ENCODE measurements at places on chromosomes 5 and 9.
A peak's percentile ranks its signal among the peaks of the same experiment; 100 is the strongest.

- DNase-seq: no peak
Measured at GRCh38 chr5:56167519-56167918, 65.6 kb downstream of the ANKRD55 start.

GRCh38 chr9:100281676-100282387, 70.9 kb downstream of the TEX10 start:
- no peak for DNase-seq

DNA sequence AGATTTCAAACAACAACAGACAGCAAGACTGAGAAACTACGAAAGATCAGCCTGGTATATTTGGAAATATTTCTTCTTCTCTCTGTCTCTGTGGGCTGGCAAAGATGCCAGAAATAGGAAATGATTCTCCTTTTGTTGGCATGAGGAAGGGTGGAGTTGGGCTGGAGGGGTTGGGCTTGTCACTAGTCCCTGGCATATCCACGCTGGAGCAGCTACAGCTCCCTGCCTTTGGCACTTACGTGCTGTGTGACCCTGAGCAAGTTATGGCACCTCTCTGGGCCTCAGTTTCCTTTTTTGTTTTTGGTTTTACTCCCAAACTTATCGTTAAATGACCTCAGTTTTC, 354 bp upstream of the KCNMB1 start:
- DNase-seq: no peak

DNA sequence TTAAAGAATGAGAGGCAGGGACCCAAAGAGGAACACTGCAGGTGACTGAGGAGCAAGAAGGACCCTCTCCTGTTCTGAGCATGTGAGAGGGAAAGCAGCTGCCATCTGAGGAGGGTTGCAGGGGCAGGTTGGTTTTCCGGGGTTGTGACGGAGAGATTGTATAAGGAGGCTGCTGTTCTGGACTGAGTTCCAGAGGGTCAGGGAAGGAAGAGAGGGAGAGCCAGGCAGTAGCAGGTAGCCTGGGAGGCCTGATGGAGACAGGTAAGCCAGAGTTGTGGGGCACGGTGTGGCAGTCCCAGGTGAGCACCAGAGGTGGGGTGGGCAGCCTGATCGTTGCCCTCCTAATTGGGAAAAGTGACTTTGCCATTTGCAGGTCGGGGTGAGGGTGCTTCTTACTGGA, 9.8 kb downstream of the CCT5 start:
- no peak for DNase-seq

GRCh38 chr5:151094030-151094851, 13.4 kb upstream of the TNIP1 start:
- peak; percentile 41 for DNase-seq

DNA sequence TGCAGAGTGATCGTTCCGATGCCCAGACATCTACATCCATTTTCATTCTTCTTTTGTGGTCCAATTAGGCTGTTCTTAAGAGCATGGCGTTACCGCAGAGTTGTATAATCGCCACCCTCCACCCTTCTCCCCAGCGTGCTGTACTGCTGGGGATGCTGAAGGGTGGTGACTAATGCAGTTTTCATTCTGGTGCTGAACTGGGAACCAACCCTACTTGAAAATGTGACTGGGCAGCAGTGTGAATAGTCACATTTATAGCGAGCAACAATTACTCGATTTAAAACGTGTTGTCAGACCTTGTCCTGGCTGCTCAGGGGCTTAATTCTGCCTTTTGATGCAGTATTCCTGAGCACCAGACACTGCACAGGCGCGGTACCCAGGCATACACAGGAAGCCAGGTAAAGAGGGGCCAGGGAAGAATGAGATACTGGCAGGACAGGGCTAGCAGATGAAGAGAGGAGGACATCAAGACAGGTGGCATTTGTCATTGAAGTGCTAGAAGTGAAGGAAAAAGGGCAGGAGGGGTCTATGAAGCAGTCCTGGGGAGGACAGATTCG, 719 bp upstream of the ISCA1 start:
- no peak for DNase-seq

DNA sequence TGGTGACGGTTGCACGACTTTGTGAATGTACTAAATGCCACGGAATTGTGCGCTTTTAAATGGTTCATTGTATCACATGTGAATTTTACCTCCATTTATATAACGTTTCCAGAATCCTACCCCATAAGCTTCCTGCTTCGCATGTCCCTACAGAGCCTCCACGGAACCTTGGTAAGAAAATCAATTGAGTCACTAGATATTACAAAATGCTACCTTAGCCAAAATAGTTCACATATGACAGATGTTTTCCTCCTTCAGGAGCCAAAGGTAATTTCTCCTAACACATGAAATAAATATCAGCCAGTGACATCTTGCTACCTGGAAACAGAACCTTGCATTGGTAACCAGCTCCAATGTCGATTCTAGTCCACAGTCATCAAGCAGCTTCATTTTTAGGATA, 125.1 kb downstream of the TTLL11 start:
- no peak for DNase-seq

DNA sequence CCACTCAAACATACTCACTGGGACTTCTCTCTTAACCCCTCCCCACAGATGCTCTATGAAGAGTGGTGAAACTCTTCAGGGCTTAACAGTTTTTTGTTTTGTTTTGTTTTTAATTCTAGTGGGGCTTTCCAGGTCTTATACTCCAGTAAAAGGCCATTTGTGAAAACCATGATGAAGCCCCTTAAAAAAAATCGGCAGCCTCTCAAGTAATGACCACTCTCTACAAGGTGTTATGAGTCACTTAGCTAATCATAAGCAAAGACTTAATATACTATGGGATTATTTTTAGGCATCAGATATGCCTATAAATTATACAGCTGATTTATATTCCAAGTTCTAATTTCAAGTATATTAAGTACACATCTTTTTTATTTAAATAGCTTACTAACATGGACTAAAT, 607.9 kb downstream of the RAB3C start:
- DNase-seq: no peak

GRCh38 chr5:68149189-68149588, 66.4 kb upstream of the PIK3R1 start:
- DNase-seq: no peak

DNA sequence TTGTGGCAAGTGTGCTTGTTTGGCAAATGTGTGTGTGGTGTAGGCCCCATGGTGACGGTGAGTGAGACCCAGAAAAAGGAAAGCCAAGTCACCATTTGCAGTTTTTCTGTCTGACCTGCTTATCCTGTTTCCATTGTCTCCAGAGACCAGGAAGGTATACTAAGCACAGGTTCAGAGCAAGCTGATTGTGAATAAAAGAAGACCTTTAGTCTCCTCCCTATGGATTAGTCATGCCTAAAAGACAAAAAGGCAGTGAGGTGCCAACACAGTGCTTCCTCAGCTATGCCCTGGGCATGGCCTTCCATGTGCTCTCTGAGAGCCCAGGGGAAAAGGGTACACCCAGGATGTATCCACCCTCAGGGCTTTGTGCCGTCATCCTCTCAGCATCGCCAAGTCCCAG, 49.2 kb upstream of the SHOC1 start:
- no peak for DNase-seq

GRCh38 chr5:64918083-64918482, 149.4 kb downstream of the CWC27 start:
- no peak for DNase-seq

DNA sequence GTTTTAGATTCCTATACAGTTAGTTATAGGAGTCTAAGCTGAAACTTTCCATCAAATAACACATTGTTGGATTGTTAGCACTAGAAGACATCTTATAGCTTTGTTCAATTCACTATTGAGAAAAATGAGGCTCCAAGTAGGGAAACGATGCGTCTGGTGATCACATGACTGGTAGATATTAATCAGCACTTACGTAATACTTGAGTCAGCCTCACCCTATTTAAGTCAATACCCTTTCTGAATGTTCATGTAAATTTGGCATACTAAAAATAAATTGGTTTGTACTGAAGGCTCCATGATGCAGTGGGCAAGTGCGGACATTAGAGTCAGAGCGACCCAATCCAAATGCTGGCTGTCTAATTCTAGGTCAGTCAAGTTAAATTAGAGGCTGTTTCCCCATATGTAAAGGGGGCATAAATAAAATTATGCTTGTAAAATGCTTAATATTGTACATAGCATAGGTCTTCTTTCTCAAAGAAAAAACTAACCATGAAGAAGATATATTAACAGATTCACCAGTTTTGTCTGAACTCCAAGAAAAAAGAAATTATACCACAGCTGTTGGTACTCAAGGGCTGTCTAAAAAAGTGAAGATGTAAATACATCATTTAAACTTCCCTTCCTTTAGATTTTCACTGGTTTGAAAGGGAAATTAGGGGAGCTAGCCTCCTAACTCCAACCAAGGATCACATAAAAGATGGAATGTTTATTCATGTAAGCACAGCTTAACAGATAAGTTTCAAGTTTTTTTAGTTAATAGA, 406.6 kb upstream of the TLE4 start:
- no peak for DNase-seq

GRCh38 chr5:158514319-158514985, 585.3 kb downstream of the EBF1 start:
- DNase-seq: no peak

DNA sequence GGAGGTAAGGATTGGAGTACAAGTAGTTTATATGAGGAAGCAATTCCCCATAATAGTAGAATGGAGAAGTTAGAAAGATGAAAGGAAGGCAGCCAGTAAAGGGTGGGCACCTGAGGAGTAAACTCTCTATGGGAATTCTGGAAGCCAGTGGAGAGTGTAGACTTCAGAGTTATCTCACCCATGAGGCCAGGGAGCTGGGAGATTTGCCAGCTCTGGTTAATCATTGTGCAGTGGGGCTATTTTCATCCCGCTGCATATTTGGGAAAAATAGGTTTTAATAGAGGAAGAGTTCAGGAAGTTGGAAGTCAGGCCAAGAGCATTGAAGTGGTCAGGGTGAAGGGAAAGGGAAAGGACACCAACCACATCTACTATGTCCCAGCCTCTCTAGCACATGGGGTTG, 242.3 kb upstream of the BRINP1 start:
- DNase-seq: no peak

- no peak for DNase-seq
Measured at GRCh38 chr5:91464886-91465646, 81.9 kb upstream of the ARRDC3 start.

DNA sequence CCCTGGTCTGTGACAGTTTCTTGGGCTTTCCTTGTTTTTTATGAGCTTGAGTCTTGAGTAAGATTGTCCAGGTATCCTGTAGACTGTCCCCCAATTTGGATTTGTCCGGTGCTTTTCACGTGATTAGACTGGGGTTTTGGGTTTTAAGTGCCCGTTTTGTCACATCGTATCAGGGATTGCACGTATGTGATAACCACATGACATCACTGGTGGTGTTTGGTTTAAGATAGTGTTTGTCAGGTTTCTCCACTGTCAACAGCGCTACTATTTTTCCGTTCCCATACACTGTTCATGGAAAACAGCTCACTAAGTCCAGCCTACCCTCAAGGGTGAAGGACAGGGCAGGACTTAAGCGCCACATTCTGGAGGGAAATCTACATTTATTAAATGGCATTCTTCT, 39.7 kb downstream of the LMNB1 start:
- DNase-seq: no peak

DNA sequence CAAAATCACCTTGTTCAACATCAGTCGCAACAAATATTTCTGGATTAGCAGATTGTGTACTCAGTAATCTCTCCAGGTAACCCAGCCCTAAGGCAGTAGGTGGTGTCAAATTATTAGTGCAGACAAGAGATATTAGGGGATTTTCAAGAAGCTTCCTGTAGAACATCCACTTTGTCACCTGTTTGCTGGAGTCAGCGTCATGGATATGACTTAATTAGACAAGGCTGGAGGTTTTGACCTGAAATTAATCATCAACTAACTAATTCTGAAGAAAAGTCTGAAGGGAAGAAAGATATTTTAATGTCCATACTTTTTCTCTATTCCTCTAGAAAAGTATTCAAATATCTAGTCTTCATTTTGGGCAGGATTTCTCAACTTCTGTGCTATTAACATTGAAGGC, 91.4 kb upstream of the CCDC112 start:
- no peak for DNase-seq

GRCh38 chr9:36772449-36773403, 200.0 kb downstream of the MELK start:
- DNase-seq: no peak

GRCh38 chr5:10511741-10512640, 51.9 kb upstream of the ANKRD33B start:
- DNase-seq: no peak

- DNase-seq: no peak
Measured at GRCh38 chr5:1413211-1413610, 32.0 kb downstream of the SLC6A3 start.

Data from memory B cell (primary cell).